ENCODE measurements at places on chromosomes 2 and 18. TPM values are rescaled to one million over a fixed set of nuclear protein-coding genes. Genes with fewer than 3 reads are reported as not detected.

IL36G gene
- not detected for total RNA-seq

DNA sequence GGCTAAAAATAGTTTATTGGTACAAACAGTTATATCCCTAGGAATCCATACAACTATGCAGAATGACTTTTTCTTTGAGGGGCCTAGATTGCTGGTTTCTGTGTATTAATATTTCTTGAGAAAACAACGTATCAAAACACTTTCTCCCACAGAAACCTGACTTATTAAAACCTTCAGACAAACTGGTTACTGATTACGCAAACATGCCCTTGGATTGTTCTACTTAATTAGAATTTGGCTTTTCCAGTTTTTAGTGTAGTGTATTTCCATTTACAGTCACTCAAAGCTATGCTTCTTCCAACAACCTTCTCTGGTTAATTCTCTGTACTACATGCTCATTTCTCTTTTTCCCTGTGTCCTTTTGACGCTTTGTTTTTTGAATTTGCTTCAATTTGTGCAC is 20.0 kb downstream of the VAPA start:
- DNase-seq, result no peak

GRCh38 chr18:41096504-41096903 is 858.5 kb upstream of the PIK3C3 start:
- no peak for DNase-seq

DNA sequence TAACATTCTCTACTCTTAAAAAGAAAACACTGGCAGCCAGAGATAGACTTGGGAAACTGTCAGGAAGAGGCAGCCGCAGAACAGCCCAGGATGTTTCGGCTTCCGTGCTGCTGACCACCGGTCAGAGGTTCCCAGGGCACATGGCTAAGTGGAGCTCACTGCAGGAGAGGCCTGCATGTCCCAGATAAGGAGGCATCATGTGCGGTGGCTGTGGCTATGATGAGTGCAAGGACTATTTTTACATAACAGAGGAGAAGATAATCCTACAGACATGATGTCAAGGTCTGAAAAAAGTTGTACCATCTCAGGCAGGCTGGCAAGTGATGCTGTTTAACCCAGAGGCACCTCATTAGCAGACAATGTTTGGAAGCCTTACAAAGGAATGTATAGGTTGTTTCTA is 252.3 kb downstream of the CYRIA start:
- no peak for DNase-seq

- no peak for DNase-seq
Measured at GRCh38 chr18:2027016-2027415, 544.3 kb downstream of the METTL4 start.

SOX11 gene
- not detected for total RNA-seq
